ENCODE measurements at places on chromosomes 1 and 21.
A peak's percentile ranks its signal among the peaks of the same experiment; 100 is the strongest.

- DNase-seq, result no peak
Measured at GRCh38 chr1:117610036-117610435, 4.2 kb downstream of the TENT5C start.

GRCh38 chr1:116234429-116234828 is 123.2 kb downstream of the MAB21L3 start:
- no peak for DNase-seq

DNA sequence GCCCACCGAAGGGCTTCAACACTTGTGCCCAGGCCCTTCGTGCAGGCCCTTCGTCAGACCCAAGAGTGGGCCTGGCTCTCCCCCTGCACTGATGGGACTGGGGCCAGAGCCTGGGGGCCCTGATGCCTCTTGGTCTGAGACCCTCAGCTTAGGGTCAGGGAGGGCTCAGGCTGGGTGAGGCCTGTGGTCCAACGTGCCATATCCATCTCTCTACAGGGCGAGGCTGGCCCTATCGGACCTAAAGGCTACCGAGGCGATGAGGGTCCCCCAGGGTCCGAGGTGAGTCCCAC is 15.6 kb downstream of the COL6A1 start:
- DNase-seq, result no peak

DNA sequence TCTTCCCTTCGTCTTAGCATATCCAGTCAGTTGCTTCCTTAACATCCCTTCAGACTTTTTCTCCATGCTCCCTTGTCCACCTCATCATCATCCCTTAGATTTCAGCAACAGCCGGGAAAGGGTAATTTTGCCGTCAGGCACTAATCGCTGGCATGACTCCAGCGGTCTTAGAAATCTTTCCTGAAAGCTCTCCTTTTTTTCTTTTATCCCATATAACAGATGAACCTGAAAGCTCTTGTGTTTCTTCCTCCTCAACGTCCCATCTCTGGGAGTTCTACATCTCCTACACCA is 10.4 kb upstream of the BOLA1 start:
- peak; percentile 60 for DNase-seq

GRCh38 chr21:46392921-46393320 is 65.8 kb upstream of the DIP2A start:
- peak; percentile 23 for DNase-seq

DNA sequence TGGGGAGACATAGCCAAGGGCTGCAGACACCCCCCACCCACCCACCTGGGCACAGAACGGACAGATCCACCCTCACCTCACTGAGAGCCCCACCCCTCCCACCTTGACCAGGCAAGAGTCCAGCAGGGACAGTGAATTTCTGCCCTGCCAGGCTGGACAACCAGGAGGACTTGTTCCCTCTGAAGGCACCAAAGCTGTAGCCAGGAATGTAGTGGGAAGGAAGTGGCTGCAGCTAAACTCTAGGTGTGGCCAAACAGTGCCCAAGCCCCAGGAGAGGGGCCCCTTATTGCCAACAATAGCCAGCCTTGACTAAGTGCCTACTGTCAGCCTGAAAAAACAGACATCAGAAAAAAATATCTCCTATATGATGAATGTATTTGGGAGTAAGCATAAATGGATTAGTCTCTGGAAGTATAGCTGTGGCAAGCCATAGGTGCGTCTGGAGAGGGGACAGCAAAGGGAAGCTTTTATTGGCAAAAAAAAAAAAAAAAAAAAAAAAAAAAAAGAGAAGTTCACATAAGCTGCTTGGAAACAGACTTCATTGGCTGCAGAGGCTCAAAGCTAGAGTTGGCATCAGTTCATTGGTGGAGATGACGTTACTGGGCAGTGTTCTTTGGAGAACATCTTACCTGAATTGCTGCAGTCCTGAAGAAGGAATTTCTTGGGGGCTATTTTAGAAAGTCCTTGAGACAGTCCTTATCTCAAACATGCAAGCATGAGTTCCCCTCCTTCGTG is 64.1 kb upstream of the TMEM51 start:
- DNase-seq, result no peak

DNA sequence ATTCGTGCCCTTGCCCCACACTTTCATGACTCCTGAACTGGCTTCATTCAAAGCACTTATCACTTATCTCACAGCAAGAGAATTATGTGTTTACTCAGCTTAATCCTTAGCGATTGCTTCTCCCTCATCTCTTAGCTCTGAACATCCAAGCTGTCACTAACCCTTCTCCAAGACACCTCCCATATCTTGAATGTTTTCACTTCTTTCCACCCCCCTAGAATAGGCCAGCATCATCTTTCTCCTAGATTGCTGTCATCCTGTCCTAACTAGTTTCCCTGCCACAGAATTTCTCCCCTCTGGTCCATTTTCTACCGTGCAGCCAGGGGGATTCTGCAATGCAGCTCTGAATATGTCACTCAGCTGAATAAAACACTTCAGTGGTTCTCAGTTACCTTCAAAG is 68.6 kb upstream of the SPATA6 start:
- no peak for DNase-seq

GRCh38 chr1:154989195-154989860 is 4.1 kb upstream of the LENEP start:
- no peak for DNase-seq

DNA sequence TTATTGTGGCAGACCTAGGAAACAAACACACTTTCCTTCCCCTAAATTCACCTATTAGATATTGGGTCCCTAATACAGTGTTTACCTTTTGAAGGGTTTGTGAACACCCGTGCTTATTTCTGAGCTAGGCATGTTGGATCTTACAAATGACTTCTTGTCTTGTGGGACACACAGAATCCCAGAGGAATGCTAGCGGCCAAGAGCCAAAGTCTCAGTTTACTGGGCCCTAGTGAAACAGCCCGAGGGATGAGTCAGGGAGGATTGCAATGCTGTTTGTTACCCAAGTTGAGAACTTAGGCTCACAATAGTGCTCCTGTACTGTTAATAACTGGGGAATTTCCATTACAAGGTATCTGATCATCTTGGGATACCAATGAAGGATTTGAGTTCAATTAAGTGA is 100.1 kb upstream of the AKT3 start:
- peak; percentile 91 for DNase-seq

- DNase-seq, result no peak
Measured at GRCh38 chr1:145926686-145927062, 610 bp downstream of the RBM8A start.

GRCh38 chr1:18320051-18320450 is 160.7 kb upstream of the KLHDC7A start:
- no peak for DNase-seq

GRCh38 chr1:231264642-231265041 is 23.6 kb downstream of the GNPAT start:
- DNase-seq, result no peak

- no peak for DNase-seq
Measured at GRCh38 chr1:90969241-90969640, 52.6 kb downstream of the ZNF644 start.

DNA sequence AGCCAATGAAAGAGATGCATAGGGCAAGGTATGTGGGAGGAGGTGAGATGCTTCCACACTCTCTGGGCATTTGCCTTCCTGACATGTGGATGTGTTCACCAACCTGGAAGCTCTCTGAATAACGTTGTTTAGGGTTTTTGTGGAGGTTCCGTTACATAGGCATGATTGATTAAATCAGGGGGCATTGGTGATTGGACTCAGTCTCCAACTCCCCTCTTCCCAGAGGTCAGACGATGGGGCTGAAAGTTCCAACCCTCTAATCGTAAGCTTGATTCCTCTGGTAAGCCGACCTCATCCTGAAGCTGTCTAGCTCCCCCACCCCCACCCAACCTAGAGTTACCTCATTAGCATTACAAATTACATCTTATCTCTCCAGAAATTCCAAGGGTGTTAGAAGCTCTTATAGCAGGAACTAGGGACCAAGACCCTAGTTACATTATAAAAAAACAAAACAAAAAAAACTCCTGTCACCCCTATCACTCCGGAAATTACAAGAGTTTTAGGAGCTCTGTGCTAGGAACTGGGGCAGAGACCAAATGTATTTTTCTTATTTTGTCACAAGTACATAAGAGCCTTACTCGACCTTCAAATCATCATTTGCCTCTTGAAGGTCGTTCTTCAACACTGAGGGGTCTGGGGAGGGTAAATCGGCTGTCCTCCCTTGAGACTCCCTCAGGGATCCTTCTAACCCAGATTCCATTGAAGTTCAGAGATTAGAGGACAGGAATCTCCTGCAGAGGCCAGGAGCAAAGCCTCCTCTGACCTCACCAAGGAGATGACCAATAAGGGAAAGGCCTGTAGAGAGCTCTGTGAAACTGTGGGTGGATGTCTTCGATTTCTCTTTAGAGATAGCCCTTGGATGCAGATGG is 58.2 kb downstream of the DNTTIP2 start:
- DNase-seq, result no peak

GRCh38 chr1:214650664-214651063 is 47.7 kb downstream of the CENPF start:
- DNase-seq, result no peak

- peak; percentile 29 for DNase-seq
Measured at GRCh38 chr1:221865808-221866207, 123.9 kb upstream of the DUSP10 start.

GRCh38 chr1:183110326-183110880 is 75.7 kb upstream of the LAMC2 start:
- no peak for DNase-seq

GRCh38 chr1:159338018-159338417 is 35.9 kb downstream of the FCER1A start:
- no peak for DNase-seq

DNA sequence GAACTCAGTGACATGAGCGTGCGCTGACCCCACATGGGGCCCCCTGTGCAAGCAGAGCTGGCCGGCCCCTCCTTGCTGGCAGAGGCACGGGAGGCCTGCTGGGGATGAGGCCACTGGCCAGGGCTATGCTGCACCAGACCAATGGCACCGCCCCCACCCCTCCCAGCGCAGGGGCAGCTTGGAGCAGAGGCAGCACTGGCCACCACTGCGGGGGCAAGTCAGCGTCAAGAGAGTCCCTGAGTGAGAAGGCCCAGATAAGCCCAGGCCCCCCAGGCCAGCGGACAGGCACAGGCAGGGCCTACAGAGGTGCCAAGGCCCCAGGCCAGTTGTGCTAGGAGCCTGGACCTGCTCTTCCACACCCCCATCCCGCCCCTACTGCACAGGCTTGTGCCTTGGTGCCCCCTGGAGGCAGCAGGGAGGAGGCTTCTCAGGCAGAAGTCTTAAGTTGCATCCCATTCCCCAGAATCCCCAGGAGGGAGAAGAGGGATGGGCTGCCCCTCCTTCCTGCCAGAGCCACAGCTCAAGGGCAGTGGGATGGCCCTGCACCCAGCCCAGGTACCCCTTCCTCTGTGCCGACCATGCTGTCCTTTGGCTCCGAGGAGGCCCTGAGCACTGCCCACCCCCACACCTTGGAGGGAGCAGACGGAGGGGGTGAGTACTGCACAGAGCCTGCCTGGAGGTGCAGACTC is 35.8 kb downstream of the EPHX1 start:
- DNase-seq, result peak; percentile 68

DNA sequence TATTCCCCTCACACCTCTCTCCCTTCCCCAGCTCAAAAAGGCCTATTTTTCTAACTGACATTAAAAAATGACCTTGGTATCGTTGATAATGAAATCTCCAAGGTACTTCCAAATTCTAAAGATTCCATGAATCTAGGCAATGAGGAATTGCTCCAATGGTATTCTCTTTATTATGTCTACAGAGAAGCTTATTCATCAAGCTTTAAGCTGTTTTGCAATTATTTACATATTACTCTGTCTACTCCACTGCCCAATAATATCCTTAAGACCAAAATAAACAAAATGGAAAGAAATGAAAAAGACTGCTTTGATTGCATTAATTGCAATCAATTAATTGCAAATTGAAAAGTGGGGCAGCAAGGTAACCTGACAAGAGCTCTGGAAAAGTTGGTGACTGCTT is 7.9 kb downstream of the PLPP3 start:
- DNase-seq, result no peak

GRCh38 chr1:238753252-238753651 is 633.1 kb upstream of the CHRM3 start:
- DNase-seq, result no peak

Data from EL (cell line).